NCI-H748 treated with DMSO at 0.1 percent for 48 hours (cell line): ENCODE measurements at places on chromosomes 4 and X.

GRCh38 chrX:50705042-50705441, 109.0 kb downstream of the SHROOM4 start:
- DNase-seq = no peak

- no peak for DNase-seq
Measured at GRCh38 chr4:187166886-187167512, 443.3 kb upstream of the FAT1 start.

DNA sequence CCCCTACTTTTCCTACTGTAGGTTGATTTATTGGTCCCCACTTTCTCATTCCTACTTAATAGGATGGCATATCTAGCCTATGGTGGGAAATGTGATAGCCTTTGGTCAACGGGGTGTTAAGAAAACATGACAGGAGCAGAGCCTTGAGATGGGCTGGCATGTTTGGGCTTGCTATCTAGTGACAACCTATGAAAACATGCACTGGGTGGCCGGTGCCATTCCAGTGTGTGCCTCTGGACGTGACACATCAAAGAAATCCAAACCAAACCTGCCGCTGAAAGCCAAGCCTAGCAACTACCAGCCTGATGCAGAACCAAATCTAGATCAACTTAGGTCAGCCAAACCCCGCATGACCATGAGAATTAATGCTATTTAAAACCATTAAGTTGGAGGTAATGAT, 317.6 kb downstream of the DMD start:
- DNase-seq = no peak

DNA sequence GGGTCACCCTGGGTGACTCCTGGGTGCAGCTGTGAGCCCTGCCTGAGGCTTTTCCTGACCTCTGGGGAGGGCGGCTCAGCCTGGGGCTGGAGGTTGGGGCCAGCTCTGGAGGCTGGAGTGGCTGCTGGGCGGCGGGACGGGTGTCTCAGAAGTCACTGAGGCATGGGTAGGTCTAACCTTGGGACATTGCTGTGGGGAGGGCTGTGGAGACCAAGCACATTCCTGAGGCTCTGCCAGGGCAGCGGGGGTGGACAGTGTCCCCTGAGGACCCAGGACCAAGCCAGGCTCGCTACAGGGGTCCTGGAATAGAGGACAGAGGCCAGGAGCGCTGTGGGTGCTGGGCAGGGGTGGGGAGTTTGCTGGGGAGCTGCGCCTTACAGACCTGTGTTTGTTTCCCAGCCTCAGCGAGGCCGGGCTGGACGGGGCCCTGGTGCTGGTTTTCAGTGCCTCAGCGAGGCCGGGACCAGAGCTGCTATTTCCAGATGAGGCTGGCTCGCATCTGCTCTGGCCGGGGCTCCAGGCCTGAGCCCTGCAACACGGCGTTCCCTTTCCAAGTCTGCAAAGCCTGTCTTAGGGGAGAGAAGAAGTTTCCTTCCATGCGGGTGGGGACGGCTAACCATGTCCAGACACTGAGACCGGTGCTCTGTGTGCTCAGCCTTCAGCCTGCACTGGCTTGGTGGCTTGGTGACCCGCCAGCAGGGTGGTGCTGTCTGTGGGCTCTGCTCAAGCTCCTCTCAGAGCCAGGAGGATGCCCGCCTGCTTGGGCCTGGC, 3.0 kb upstream of the SLC25A6 start:
- no peak for DNase-seq

DNA sequence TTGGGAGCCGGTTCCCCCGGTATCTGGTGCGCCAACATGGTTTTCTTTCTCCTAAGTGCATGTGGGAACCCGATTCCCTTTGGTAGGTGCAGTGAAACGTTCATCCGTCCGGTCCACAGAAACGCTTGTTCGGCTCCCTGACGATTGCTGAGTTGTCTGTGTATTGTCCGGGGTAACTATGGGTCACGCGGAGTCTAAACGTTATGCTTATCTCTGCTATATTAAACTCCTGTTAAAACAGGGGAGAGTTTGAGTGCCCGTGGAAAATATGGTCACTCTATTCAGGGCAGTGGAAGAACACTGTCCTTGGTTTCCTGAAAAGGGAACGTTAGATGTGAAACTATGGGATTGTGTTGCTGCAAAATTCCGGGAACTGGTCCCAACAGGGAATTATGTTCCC, 32.4 kb upstream of the MGST2 start:
- no peak for DNase-seq

DNA sequence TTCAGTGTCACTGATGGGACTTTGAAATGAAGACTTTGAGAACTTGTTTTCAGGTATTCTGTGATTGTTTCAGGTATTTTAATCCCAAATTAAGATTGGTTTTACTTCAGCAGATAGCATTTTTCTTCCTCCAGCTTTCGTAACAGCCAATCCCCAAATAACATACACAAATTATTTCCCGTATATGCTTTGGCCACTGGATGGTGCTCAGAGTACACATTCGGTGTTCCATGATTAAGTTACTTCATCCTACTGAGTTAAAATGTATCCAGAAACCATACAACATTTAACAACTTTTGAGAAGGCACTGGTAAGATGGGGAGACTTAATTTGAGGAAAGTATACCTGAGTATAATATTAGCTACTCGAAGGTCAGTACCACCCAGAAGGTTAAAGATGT, 233.4 kb upstream of the FAM47A start:
- peak; percentile 3 for DNase-seq
